ENCODE measurements at places on chromosomes 4 and X. TPM values are rescaled to one million over a fixed set of nuclear protein-coding genes. Genes with fewer than 3 reads are reported as not detected.

- no peaks in the 10 kb centered on the region for H3K36me3 ChIP-seq
- no peaks in the 10 kb centered on the region for H3K27me3 ChIP-seq
- no peak overlapping the region for H3K4me3 ChIP-seq
- no peaks in the 10 kb centered on the region for H3K4me1 ChIP-seq
- no peak overlapping the region for H3K27ac ChIP-seq
These were observed 14.5 kb downstream of the CDS1 start for GRCh38 chr4:84597450-84597849.

DNA sequence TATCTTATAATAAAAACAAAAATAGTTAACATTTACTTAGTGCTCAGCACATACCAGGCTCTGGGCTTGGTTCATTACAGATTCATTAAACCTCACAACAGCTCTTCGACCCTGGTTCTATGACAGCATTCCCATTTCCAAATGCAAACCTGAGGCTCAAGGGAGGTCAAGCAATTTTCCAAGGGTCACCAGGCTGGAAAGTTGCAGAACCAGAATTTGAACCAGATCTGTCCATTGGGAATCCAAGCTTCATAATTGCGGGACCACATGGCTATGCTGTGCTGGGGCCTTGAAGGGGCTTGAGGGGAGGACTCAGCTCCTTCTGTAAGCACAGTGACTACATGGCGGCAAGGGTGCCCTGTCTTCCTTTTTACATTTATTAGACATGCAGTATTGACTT lies 197.3 kb upstream of the LNX1 start:
- H3K27me3 ChIP-seq: no peaks in the 10 kb centered on the region
- H3K4me1 ChIP-seq: peaks cover 13% of the 10 kb centered on the region
- no peak for DNase-seq
- H3K36me3 ChIP-seq: no peaks in the 10 kb centered on the region
- H3K27ac ChIP-seq: no peak overlapping the region

The GLUD2 gene
- total RNA-seq: 1.8 TPM

DNA sequence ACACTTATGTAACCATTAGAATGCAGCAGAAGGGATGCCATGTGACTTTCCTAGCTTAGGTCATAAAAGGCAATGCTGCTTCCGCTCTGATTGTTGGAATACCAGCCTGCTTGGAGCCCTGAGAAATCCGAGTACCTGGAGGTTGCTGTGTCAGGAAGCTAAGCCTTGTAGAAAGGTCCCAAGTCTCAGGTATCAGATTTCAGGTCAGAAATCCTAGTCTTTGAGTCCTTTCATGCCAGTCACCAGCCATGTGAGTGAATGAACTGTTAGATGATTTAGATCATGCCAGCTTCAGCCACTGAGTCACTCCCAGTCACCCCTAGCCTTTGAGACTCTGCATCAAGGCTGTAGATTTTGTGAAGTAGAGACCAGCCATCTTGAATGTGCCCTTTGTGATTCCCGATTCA lies 23.5 kb downstream of the RAP1GDS1 start:
- no peaks in the 10 kb centered on the region for H3K27me3 ChIP-seq
- no peak overlapping the region for H3K4me3 ChIP-seq
- peaks cover 9% of the 10 kb centered on the region for H3K4me1 ChIP-seq
- no peak for DNase-seq
- no peak overlapping the region for H3K27ac ChIP-seq
- no peaks in the 10 kb centered on the region for H3K36me3 ChIP-seq

GRCh38 chrX:29671421-29671820 lies 543.9 kb upstream of the MAGEB2 start:
- H3K36me3 ChIP-seq: no peaks in the 10 kb centered on the region
- no peak for DNase-seq
- no peaks in the 10 kb centered on the region for H3K27me3 ChIP-seq
- no peak overlapping the region for H3K27ac ChIP-seq

DNA sequence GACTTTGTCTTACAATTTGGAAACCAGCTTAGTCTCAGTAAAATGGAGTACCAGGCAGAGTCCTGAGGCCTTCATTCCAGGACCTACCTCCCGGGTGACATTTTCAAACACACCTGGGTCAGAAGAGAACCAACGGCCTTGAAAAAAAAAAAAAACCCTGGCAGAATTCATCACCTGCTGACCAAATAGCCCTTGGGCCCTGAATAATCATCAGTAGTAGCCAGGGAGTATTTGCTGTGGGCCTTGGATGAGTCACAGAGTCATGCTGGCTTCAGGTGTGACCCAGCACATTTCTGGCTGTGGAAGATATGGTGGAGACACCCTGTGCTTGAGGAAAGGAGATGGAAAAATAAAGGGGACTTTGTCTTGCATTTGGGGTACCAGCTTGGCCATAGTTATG lies 92.2 kb downstream of the LPAR4 start:
- no peak overlapping the region for H3K27ac ChIP-seq
- no peaks in the 10 kb centered on the region for H3K27me3 ChIP-seq
- no peak for DNase-seq
- H3K36me3 ChIP-seq: no peaks in the 10 kb centered on the region

- no peak overlapping the region for H3K27ac ChIP-seq
- peaks cover 21% of the 10 kb centered on the region for H3K27me3 ChIP-seq
- no peaks in the 10 kb centered on the region for H3K36me3 ChIP-seq
- H3K4me3 ChIP-seq: no peak overlapping the region
- peaks cover 26% of the 10 kb centered on the region for H3K4me1 ChIP-seq
These were observed 92.7 kb upstream of the TRIM2 start for GRCh38 chr4:153111426-153112040.

The ADH6 gene
- total RNA-seq: not detected
